ENCODE measurements at places on chromosomes 2 and 18.
A peak's percentile ranks its signal among the peaks of the same experiment; 100 is the strongest.

DNA sequence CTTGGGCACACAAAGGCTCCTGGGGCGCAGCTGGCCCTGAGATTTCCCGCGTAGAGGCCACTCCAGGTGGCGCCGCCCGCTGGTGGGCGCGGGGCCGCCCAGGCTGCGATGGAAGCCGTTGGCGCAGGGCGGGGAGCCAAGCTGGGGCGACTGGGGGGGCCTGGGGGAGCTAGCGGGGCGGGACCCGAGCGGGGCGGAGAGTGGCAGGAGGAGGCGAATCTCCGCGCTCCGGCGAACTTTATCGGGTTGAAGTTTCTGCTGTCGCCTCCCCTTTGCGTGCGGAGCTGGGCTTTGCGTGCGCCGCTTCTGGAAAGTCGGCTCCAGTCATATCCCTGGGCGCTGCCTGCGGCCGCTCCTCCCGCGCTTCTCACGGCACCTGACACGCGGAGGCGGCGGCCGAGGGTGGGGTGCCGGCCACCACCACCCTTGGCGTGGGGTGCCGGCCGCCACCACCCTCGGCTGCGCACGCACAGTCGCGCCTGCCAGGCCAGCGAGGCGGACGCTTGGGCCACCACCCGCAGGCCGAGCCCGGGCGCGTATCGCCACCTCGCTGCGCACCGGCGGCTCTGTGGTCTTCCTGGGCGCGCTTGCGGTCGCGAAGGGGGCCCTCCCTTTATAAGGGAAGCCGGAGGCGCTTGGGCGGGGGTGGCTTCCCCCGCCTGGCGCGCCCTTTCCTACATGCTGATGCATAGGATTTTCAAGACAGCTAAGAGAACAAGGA is 919 bp upstream of the CYP1B1 start:
- DNase-seq, result peak; percentile 88

DNA sequence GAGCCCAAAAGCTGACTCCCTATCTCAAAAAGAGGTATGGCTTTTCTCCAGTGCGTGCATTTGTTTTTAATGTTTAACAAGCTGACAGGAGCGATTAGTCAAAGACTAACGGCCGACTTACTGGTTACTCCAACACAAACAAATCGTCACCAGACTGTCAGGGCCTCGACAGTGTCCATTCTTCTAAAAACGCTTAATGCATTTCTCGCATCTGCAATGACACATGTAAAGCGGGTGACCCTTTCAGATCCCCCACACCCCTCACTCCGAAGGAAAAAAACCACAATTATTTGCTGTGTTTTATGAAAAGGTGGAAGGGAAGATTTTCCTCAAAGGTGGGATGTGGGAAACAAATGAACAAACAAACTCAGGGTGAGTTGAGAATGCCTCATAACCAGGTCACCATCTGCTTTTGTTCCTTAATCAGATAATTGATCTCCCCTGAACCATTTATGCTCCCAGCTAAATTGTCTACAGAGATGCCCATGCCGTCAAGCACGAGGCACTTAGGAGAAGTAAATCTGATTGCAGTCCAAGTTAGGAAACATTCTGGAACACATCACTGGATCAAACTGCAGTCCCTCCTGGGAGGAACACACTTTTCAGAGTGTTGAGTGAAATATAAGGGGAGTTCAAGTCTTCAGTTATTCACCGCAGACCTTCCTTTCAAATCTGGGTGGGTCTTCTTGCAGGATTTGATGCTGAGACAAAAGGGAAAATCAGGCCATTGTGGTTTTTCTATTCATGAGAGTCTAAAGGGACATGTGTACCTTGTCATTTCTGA is 340.8 kb downstream of the CMPK2 start:
- DNase-seq, result no peak

DNA sequence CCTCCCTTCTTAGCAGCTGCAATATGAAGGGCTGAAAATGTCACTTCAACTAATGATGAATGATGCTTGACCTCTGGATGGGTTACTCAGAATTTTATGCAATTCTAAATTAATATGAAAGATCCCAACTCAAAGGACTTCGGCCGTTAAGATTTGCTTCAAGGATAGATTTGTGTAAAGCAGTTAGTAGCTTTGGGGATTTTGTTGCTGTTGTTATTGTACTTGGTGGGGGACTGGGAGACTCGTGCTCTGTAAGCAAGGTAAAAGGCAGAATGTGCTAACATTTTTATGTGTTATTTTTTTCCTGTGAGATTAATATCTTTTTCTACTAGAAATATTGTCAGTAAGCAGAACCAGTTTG is 478.8 kb downstream of the ARHGAP15 start:
- DNase-seq, result no peak

- no peak for DNase-seq
These were observed 79.3 kb downstream of the TXNL1 start for GRCh38 chr18:56559044-56559443.

- no peak for DNase-seq
These were observed 193.0 kb upstream of the REG3G start for GRCh38 chr2:78832481-78832880.

Measured in EL (cell line).